ENCODE measurements at places on chromosomes 4 and X.

GRCh38 chrX:43978226-43978625 is 5.0 kb upstream of the NDP start:
- no peak for DNase-seq

DNA sequence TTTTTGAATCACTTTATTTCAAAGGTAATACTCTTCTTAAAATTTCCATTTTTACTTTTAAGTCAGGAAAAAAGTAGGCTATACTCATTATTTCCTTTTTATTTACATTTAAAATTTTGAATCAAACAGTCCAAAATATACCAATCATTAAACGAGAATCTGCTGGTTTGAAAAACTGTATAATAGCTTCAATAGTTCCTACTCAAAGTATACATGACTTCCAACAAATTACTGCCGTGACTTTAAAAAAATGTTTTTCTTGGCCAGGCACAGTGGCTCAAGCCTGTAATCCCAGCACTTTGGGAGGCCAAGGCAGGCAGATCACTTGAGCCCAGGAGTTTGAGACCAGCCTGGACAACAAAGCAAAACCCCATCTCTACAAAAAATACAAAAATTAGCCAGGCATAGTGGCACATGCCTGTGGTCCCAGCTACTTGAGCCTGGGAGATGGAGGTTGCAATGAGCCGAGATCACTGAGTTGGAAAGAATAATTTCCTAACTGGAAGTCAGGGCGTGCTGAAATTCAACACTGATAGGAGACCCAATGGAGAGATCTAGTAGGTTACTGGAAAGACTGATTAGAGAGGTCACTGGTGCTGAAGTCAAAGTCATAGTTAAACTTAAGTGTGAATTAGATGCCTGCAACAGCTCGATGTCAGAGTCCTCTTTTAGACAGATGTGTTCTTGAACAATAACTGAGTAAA is 9.0 kb downstream of the KLHL8 start:
- no peak for DNase-seq

GRCh38 chr4:61068745-61069144 is 131.4 kb upstream of the ADGRL3 start:
- no peak for DNase-seq

DNA sequence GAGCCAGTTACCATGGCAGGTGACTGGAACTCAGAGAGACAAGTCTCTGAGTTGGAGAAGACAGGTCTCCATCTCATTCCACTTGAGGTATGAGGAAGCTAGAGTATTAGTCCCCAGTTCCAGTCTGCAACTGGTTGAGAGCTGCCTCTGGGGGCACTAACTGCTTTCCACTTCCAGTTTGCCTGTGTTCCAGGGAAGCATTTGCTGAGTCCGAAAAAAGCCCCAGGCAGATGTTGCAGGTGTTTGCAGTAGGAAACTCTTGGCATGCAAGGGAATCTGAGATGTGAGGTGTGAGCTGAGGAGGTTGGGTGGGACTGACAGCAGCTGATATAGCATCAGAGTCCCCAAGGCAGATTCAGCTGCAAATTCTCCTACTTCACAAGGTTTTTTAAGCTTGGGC is 272.2 kb upstream of the CASK start:
- DNase-seq: no peak

GRCh38 chr4:24578364-24578763 is 6.0 kb downstream of the DHX15 start:
- DNase-seq: no peak

- DNase-seq: no peak
Measured at GRCh38 chrX:121122332-121122731, 74.9 kb downstream of the GLUD2 start.

GRCh38 chr4:856225-856901 is 30.4 kb upstream of the CPLX1 start:
- no peak for DNase-seq
